Activated naive CD8-positive, alpha-beta T cell treated with anti-CD3 and anti-CD28 coated beads, Interleukin-2, amount 10 ng/mL, durations not matched to agents 7 days and 5 days (primary cell): ENCODE measurements at places on chromosomes 2 and 18. TPM values are rescaled to one million over a fixed set of nuclear protein-coding genes. Genes with fewer than 3 reads are reported as not detected.

DNA sequence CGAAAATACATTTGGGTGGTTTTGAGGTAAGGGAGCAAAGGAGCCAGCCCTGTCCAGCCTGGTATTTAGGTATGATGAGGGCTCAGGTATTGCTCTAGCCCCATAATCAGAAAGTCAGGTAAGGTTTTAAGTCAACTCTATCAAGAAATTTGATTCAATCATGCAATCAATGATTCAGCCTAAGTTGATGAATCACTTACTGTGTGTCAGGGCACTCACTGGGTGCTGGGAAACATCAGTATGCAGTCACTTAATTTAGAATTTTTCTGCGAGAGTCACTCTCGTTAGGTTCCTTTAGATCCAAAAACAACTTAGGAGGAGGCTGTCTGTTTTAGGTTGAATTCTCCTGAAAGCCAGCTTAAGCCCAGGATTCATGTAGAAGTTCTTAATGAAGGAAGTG, 17.7 kb upstream of the SERPINB2 start:
- no peak for DNase-seq
- H3K4me3 ChIP-seq = no peak overlapping the region
- no peaks in the 10 kb centered on the region for H3K36me3 ChIP-seq

GRCh38 chr2:126935774-126936173, 37.1 kb downstream of the TEX51 start:
- H3K27ac ChIP-seq = no peak overlapping the region
- DNase-seq = no peak
- H3K4me1 ChIP-seq = no peaks in the 10 kb centered on the region
- peaks cover 3% of the 10 kb centered on the region for H3K27me3 ChIP-seq
- H3K4me3 ChIP-seq = no peak overlapping the region
- no peaks in the 10 kb centered on the region for H3K36me3 ChIP-seq

DNA sequence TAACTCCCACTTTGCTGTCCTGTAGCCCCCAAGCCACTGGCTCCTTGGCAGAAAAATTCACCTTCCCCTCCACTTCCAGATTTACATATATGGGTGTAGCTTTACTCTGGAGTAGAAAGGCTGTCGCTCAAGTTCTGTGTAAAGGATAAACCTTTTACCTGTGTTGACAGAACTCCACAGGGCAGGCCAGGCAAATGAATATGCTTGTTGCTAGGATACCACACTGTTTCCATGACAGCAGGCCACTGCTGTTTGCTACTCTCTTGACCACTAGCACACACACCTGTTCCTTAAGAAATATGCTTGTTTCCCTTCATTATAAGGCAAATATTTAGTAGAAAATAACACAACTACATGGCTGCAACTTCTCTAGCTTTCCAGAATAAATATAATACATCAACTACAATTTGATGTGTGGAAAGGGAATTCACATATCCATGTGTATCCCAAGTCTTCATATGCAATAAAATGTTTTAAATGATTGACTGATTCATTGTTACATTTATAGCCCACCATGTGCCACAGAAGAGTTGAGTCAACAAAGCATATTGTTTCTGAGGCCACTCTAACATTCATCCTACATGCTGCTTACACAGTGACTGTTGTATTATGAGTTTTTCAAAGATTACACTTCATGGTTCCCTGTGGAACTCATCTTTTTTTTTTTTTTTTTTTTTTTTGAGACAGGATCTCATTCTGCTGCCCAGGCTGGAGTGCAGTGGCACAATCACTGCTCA, 56.2 kb upstream of the ROCK1 start:
- H3K4me3 ChIP-seq = no peak overlapping the region
- H3K27me3 ChIP-seq = peaks cover 5% of the 10 kb centered on the region
- DNase-seq = no peak
- no peaks in the 10 kb centered on the region for H3K36me3 ChIP-seq
- no peak overlapping the region for H3K27ac ChIP-seq

DNA sequence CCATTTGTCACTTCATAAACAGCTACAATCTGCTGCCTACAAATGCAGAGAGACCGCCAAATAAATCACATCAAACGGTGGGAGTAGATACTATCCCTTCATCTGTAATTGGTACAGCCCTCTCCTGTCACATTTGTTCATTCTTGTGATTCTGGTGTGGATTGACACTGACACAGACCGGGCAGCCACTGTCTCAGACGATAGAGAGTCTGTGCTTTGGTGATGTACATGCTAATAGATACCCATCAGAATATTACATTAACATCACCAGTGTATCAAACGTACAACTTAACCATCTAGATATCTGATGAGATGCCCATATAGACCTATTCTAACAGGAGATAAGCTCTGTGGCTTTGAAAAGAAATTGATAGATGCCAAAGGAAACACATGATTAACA, 419.7 kb upstream of the ZEB2 start:
- no peaks in the 10 kb centered on the region for H3K27me3 ChIP-seq
- H3K4me3 ChIP-seq = no peak overlapping the region
- no peak overlapping the region for H3K27ac ChIP-seq
- H3K4me1 ChIP-seq = no peaks in the 10 kb centered on the region
- H3K36me3 ChIP-seq = no peaks in the 10 kb centered on the region

The CYP26B1 gene
- total RNA-seq = not detected

The TRMT61B gene
- total RNA-seq = 16.0 TPM

The SKA1 gene
- total RNA-seq = 25.6 TPM
